Central memory CD4-positive, alpha-beta T cell (primary cell): ENCODE measurements at places on chromosomes 1 and 21.

DNA sequence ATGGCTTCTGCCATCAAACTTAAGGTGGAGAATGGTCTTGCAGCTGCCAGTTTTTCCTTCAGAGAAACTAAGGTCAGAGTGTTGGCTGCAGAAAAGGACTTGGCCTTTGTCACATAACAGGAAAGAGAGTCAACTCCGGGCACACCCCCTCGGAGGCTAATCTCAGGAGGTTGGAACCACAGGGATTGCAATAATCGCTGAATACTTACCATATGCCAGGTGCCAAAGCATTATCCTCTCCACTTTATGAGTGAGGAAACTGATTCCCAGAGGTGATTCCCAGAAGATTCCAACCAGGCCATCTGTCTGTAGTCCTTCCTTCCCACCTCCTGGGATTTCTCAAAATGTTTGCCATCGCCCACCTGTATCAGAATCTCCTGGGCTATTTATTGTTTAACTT is 54.0 kb downstream of the LACTBL1 start:
- DNase-seq: no peak

GRCh38 chr1:93000751-93001175 is 39.5 kb upstream of the DIPK1A start:
- DNase-seq: no peak

GRCh38 chr1:213017447-213018273 is 2.0 kb upstream of the ANGEL2 start:
- no peak for DNase-seq

DNA sequence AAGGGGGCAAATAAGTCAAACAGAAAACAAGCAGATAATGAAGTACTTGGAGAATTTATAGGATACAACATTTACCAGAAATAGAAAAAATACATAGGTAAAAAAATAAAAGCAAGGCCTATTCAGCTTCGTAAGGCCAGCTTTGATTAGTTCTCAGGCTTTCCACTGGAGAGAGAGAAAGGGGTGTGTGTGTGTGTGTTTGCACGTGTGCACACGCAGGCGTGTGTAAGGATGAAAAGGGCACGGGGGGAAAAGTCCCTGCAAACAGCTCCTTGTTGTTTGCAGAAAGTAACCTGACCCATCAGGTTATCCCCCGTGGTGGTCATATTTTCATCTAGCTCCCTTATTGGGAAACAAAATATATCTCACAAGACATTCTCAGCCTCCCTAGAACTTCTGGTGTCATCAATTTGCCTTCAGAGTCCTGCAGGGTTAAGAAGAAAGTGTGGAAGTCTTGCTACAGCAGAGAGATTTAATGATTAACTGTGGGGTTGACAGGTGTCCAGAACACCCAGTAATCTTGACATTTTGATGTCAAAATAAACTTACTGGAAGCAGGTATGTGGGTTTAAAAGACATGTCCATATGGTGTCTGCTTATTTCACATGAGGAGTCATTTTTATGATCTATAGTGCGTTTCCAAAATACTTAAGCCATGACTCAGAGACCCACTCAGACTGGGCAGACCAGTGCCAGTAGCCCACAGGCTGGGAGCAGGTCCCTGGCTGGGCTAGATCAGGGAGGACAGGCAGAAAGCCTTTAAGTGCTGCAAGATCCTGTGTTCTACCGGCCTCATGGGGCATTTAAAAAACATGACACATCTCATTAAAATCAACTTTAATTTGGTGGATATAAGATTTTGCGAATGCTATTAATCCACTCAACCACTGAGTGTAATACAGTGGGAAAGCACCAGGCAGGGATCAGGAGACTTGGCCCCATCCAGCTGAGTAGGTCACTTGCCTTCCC is 487.6 kb upstream of the CAMK1G start:
- no peak for DNase-seq

DNA sequence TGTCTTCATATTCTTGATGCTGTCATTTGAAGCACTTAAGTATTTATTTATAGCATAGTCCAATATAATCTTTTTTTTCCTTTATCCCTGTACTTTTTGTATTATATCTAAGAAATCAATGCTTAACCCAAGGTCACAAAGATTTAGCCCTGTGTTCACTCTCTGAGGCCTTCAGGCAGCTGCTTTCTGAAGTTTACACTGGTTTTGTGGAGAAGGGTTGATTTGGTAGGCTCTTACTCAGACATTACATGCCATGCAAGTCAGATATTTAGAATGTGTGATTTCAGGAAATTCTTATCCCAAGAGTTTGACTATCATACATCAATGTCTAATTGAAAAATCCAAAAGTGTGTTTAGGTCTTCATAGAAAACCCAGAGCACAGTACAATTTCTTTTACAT is 56.3 kb downstream of the PALMD start:
- DNase-seq: no peak

DNA sequence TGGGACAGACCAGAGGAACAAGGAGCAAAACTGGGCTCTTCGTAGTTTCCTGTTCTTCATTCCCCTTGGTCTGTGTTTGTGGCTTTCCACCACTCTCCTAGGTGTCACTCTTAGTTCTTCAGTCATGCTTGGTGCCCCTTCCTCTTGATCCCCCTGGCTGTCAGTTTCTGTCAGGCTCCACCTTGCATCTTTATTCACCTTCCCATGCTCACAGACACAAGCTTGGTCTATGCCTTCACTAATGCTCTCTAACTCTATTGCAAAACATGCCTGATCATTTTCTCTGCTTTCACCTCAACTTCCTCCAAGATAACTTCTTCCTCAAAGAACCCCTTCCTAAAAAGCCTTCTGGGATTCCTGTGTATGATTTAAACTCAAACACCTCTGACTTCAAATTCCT is 122.9 kb downstream of the GLUL start:
- DNase-seq: no peak

GRCh38 chr1:9362488-9362887 is 69.8 kb downstream of the SPSB1 start:
- no peak for DNase-seq

DNA sequence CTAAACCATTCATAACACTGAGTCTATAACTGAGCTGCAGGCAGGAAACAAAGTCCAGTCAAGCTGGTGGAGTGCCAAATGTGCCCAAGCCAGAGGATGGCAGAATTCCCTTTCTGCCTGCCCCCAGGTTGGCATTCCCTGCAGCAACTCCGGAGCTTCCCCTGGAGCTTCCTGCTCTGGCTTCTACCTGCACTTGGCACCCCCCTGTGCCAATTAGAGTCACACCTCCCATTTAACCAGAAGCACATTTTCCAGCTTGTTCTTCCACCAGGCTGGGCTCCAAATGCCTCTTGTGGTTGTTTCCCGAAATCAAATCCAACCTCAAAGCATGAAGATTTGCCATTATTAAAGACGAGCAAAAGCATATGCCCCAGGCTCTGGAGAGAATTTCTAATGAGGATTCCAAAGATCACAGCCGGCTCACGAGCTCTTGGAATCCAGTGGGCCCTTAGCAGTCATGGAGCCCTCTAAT is 294.5 kb downstream of the RRAGC start:
- DNase-seq: no peak

DNA sequence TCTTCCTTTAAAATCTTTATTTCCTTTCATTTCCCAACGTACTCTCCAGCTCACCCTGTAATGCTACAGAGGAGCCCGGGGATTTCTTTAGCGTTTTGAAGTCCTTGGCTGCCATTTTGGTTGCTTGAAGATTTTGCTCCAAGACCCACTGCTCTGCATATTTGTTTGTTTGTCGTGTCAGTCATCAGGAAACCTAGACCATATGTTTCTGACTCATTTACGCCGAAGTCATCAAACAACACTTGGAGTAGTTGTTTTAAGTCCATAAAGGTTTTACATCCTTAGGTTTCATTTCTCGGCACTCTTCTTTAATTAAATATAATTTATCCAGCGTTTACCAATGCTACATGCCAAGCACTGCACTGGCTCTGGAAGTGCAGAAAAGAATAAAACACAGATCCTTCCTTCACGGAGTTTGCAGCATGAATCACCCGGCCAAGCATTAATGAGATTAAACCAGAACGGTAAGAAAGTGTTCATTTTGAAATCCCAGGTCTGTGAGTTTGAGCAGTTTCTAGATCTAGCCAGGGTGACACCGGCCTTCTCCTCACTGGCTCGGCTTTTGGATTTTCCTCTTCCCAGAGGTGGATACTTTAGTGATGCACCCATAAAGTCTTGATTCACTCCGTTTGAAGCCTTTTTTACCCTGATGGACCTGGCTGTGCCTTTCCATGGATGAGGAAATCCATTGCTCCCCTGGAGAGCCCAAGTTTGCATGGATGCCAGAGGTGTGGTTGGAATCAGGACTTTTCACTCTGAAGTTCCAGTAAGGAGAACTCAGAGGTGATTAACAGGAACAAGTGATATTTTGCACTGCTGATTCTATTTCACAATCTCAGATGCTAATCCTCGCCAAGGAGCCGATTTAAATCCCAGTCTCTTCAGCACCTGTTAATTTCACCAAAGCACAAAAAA is 109.3 kb downstream of the KAZN start:
- no peak for DNase-seq

- DNase-seq: no peak
Observed at GRCh38 chr21:27379354-27379753, 412.5 kb upstream of the ADAMTS5 start.

DNA sequence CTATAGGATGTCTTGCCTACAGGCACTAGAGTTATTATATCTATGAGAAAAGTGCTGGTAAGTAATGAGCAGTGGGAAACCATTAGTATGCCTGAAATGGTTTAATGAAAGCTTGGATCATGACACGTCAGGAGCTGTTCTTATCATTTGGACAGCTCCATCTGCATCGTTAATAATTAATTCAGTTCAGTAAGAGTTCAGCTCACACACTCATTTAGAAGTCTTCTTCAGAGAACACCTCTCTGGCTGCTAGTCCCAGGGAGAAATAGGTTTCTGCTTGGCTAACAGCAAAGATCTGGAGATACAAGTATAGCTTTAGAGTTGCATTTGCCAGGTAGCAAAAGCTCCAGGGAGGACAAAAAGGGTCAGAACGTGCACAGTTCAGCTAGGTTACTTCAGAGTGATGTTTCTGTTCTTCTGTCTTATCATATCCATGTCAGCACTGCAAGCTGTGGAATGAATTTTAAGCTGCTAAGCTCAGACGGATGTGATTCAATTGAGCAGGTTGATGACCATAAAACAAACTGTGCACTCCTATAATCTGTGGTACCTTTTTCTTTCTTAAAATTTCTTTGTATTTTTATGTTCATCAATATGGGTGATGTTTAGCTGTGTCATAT is 173.6 kb downstream of the ADGRL2 start:
- DNase-seq: no peak

- no peak for DNase-seq
Observed at GRCh38 chr1:241646201-241646600, 5.9 kb upstream of the WDR64 start.

DNA sequence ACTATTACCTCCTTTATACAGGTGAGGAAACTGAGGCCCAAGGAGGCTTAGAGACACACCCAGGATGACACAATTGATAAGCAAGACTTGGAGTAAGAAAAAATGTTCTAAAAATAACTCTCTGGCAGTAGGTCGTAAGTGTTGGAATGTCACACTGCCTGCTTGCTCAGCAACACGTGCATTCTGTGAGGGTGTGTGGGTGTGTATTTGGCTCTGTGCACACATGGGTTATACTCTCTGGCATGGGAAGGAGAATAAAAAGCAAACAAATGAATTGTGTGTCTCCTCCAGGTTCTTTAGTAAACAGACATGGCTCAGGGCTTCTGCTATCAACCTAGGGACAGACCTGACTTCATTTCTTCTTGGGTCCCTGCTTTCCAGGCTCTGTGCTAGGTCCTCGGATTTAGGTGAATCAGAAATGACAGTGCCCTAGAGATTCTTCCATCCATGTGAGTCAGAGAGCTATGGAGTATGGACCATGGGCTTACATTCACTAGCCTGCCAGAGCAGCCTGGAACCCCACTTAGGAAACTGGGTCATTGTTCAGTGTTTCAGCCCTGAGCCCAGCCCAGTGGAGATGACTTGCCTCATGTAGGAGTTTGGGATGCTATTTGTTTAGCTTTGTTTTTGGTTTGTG is 72.4 kb downstream of the ELAVL4 start:
- DNase-seq: no peak

GRCh38 chr1:91913018-91913417 is 27.1 kb upstream of the TGFBR3 start:
- DNase-seq: no peak

DNA sequence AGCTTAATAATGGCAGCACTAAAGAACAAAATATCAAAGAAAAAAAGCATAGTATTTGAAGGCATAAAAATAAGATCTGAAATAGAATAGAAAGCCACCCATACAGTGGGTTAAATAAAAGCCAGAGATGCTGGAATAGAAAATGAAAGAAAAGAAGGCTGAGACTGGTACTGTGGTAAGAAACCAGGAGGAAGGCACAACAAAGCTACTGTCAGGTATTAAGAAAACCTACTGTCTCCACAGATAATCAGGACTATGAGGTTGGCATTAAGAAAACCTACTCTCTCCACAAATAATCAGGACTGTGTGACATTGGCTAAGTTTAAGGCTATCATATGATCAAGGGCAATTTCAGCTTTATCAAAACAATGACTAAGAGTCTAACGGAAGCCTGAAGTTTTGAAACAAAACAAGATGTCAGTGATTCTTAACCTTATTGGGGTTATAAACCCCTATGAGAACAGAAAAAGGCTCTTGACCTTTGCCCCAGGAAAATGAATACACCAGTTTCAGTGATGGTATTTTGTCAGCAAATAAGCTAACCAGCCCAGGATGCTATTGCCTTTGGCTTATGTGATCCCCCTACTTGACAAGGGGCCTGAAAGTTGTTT is 24.4 kb downstream of the MCOLN2 start:
- no peak for DNase-seq

DNA sequence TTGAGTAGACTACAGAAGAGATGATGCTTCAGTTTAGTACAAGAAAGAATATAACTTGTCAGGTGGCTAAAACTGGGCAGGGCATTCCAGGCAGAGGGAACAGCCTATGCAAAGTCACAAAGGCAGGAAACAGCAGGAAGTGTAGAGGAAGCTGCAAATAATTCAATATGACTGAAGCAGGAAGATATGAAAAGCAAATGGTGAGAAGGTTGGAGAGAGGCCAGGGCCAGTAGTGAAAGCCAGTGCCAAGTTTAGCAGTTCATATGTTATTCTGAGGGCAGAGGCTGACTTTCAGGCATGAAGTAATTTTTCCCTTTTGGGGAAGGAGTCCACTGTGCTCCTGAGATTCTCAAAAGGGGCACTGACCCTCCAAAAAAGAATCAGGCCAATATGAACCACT is 8.0 kb upstream of the YBX1 start:
- no peak for DNase-seq

DNA sequence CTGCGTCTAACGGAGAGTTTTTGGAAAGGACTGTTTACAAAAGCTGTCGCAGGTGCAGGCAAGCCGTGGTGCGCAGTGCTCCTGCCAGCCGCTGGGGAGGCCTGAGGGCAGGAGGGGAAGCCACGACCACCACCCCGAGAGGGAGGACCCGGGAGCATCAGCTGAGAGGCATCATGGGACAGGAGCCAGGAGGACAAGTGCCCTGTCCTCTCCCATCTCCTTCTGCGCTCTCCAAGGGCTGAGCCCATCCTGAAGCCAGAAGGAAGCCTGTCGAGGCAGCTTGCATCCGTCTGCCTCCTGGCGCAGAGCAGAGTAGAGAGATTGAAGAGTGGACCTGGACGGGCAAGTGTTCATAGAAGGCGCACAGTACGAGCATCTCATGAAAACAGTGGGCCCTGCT is 310.9 kb downstream of the KIF26B start:
- DNase-seq: no peak

GRCh38 chr1:206679738-206680211 is 4.9 kb upstream of the MAPKAPK2 start:
- DNase-seq: no peak
